ENCODE measurements at places on chromosomes 16 and 17.

DNA sequence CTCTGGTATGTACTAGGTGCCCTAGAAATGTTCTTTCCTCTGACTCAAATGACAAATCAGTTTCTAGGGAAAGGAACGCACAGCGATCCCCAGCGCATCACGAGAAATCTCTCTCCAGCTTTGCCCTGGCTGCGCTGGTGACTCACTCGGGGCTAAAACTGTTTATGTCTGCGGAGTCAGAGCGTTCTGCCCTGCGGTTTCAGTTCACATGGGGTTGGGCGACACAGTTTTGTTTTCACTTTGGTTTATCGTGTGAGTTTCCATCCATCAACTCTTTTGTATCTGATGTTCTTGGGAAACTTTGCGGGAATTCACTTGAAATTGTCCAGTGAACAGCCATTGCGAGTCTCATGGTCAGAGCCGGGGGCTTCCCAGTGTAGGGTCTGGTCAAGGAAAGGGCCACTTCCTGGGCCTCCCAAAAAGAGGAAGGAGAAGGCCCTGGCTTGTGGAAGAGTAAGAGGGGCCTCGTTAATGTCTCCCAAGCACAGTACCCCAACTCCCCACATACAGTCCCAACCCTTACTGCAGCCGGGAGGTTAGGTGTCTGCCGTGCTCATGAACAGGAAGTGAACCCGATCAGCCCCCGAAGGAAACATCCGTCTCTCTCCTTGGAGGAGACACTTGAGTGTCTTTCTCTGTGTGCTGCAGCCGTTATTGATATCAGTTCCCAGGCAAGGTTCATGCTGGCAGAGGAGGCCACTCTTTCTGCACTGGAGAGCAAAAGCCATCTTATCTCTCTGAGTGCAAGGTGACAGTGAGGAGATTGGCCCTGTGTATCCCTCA, 643.2 kb downstream of the WWOX start:
- no peak for DNase-seq

GRCh38 chr17:35162755-35163154, 15.1 kb downstream of the UNC45B start:
- DNase-seq, result no peak

GRCh38 chr16:85308611-85309540, 196.6 kb upstream of the CIBAR2 start:
- no peak for DNase-seq

DNA sequence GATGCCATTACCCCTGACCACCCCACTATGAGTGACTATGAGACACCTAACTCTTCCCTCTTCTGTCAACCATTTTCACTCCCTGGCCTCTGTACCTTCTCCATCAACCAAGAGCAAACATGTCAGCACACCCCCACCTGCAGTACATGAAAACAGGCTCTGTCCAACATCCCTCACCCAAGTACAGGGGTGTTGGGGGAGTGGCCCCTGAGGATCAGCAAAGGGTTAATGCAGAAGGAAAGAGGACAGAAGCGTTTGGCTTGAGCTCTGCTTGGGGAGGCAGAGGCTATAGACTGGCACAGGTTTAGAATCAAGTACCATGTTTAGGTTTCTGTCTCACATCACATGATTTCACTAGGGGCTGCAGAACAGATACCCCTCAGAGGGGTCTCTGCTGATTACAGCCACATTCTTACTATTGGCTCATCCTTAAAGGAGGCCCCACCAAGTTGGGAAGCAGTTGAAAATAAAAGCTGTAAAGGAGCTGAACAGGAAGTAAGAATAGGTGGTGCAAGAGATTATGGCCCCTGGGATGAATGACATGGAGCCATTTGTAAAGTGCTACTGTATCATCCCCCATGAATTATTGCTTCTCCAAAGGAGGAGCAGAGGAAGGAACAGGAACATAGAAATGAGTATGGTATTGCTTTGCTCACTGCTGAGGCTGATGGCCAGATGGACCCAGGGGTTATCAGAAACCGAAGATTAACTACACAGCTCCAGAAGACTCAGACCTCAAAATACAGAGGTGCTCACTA, 2.4 kb upstream of the PSMC3IP start:
- no peak for DNase-seq

DNA sequence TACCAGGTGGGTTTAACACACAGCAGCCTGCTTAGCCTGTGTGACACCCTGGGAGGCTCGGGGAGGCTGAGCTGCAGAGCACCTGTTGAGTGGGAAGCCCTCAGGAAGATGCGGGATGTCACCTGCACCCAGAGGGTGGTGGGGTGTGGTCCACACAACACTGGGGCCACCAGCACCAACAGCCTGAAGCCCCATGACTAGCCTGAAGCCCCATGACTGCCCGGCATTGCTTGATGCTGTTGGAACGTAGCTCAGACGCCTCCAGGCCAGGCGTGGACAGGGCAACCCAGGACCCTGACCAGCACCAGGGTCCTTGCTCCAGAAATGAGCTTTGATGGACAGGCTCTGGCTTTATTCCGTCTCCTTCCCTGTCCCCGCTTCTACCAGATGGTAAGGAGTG, 76.3 kb upstream of the ZNF469 start:
- DNase-seq, result no peak

DNA sequence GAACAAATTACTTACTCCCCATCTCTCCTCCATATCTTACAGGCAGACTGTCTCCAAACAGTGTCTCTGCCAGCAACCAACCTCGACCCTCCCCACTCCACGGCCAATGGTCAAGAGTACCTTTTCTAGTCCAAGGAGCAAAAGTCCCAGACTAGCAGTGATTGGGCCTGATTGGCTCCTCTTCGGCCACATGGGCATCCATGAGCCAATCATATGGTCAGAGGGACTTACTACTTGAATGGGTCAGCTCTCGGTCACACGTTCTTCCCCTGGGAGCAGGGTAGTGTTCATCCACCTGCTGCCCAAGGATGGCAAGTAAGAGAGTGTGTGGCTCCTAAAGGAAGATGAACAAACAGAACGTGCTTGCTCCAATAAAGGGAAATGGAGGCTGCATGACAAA, 84.6 kb downstream of the C16orf78 start:
- no peak for DNase-seq

- DNase-seq, result no peak
Observed at GRCh38 chr17:49390548-49391324, 23.9 kb downstream of the PHB1 start.

GRCh38 chr17:29112771-29113295, 67.4 kb downstream of the MYO18A start:
- DNase-seq, result no peak

GRCh38 chr17:76560036-76560876, 20.4 kb downstream of the PRCD start:
- no peak for DNase-seq

- no peak for DNase-seq
Observed at GRCh38 chr17:74413491-74413890, 18.4 kb upstream of the GPRC5C start.

DNA sequence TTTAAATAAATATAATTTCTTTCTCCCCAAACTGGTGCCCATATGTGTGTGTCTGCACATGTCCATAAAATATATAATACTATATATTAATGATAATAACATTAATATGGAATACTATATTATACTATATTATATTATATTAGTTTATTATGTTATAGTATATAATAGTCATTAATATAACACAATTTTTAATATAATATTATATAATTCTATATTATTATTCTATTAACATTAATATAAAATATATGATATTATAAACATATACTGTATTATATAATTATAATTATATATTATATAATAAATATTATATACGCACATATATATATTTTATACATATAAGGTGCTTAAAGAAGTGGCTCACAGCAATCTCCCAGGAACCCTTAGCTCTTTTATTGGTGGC, 513.0 kb upstream of the CDH11 start:
- DNase-seq, result no peak
